ENCODE measurements at places on chromosomes 2 and 18.

GRCh38 chr2:175937216-175937615 is 64.9 kb downstream of the LNPK start:
- no peak for DNase-seq

- DNase-seq = no peak
Measured at GRCh38 chr2:138994502-138994901, 214.3 kb upstream of the NXPH2 start.

- DNase-seq = no peak
Measured at GRCh38 chr2:63992061-63992685, 27.1 kb downstream of the VPS54 start.

DNA sequence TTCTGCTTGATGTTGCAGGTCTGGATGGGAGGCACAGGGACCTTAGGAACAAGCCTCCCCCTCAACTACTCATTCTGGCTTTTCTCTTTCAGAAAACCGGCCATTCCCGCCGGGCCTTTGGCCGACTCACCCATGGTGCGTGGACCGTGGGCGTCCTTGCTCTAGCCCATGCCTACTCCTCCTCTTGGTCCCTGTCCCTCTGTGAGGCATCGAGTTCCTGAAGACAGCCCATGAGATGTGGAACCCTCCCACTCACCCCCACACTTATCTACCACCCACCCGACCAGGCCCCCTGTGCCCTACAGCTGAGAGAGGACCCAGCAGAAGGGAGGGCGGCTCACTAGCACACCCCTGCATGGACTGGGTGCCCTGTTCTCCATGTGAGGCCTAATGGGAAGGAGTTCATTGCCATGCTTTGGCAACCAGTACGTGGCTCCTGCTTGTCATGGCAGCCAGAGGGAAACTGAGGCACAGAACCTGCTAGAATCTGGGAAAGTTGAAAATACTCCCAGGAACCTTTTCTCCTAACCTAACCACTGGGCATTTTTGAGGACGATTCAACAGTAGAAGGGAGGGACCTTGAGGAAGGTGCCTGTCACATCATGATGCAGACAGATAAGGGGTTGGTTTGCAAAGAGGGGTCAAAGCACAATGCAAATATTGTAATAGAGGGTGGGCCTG is 8.5 kb downstream of the SPEG start:
- no peak for DNase-seq

DNA sequence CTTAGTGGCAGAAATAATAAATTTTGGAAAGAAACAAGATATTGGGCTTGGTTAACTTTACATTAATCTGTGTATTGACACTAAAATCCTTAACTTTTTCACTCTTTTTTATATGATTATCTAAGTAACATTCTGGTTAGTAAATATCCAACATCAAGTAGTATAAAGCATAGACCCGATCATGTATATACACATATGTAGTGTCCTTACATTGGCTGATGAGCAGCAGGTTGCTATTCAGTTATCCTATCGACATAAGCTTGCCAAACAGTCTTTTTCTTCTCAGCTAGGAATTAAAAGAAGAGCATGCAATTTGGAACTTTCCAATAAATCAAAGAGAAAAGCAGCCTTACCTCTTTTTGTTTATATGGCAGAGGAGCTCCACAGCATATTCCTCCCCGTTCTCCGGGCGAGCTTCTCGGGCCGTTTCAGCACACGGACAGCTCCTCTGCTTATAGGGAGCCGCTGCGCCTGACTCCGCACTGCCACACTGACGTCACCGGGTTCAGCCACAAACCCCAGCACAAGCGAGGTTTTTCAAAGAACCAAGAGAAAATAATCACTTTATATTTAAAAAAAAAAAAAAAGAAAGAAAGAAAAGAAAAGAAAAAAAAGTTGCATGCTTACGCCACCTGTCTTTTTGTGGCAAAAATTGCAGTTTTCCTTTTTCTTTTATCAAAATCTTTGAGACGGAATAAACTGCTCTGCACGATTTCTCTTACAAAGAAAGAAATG is at the start of gene SCG2:
SCG2 (minus strand) TSS at position 430 of the 735 bp plus-strand sequence. CDS start 3,079 bp downstream, outside the sequence.
- DNase-seq = no peak

All from cortex of kidney (tissue), 1 donor.